BJ (cell line): ENCODE measurements at places on chromosomes 16 and 17.

DNA sequence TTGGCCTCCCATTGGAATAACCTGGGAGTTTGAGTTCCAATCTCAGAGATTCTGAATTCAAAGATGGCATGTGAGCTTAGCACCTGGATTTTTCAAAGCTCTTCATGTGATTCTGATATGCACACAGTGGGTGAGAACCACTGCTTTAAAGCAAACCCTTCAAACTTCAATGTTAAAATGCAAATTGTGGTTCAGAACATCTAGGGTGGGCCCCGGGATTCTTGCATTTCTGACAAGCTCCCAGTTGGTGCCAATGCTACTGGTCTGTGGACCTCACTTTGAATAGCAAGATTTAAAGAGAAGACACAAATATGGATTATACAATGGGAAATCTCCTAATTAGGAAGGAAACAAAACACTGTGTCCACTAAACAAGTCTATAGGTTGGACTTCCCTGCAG lies 43.8 kb upstream of the GPRC5B start:
- no peak for DNase-seq

GRCh38 chr16:84687715-84688114 lies 12.1 kb upstream of the USP10 start:
- peak; percentile 59 for DNase-seq

DNA sequence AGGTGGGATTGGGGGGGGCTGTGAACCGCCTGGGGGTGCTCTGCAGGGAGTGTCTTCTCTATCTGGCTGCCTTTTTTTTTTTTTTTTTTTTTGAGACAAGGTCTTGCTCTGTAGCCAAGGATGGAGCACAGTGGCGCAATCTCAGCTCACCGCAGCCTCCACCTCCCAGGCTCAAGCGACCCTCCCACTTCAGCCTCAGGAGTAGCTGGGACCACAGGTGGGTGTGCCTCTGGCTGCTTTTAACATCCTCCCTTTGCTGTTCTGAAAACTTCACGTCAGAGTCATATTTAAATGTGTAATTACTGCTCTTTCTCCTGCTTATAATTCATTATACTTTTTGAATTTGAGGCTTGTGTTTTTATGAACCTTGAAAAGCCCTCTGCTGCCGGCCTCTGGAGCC lies 78.4 kb downstream of the ZNF778 start:
- DNase-seq = no peak

DNA sequence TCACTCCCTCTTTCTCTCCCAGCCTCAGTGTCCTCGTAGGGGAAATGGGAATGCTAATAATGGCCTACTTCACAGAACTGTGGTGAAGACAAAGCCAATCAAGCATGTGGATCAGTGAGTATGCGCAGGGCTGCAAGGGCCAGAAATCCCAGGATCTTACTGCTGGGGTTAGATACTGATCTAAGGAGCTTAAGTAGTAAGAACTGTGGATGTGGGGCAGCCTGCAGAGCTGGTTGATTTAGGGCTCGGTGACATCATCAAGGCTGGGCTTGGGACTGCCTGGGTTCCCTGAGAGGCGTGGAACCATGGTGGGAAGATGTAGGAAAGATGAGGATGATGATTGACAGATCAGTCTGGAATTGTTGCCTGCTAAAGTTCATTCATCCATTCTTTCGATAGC lies 25.6 kb downstream of the GOSR2 start:
- DNase-seq = no peak

- no peak for DNase-seq
Measured at GRCh38 chr17:42893359-42893758, 7.2 kb upstream of the G6PC1 start.
